ENCODE measurements at places on chromosomes 2 and 18.

GRCh38 chr2:43462866-43463641 is 132.8 kb downstream of the THADA start:
- peak; percentile 72 for DNase-seq

- DNase-seq = no peak
These were observed 47.2 kb downstream of the CDC42EP3 start for GRCh38 chr2:37623971-37624900.

DNA sequence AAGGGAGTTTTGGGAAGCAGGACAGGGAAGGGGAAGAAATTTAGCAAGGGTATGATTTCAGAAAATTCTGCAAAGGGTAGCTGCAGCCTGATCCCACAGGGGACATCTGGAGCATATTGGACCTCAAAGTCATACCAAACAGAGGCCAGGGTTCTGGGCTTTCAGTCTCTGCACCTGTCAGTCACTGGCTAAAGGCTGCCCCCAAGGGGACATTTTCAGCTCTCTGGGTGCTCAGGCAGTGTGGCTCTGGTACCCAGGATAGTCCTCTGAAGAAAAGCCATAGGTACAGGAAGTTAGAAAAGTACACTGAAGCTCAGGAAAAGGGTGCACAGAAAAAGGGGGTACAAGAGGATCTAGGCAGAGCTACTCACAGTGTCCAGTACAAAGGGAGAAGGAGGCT is 149.2 kb downstream of the INSIG2 start:
- DNase-seq = no peak

- DNase-seq = peak; percentile 85
These were observed 41.5 kb downstream of the CHN1 start for GRCh38 chr2:174963437-174964400.

DNA sequence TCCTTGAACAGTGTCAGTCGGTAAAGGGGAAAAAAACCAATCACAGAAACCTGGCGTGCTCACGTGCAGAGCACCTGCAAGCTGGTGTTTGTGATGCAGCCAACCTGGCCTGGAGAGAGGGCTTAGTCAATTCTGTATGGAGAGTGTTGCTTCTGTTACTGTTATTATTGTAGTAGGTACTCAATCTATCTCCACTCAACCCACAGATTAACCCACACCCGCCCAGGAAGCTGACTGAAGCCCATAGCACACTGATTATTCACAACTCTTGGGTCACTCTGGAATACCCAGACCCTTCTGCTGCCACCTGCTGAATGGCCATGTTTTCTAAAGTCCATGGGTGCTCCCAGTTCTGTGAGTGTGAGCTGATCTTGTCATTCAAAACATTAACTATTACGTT is 53.9 kb downstream of the TNFRSF11A start:
- DNase-seq = no peak

DNA sequence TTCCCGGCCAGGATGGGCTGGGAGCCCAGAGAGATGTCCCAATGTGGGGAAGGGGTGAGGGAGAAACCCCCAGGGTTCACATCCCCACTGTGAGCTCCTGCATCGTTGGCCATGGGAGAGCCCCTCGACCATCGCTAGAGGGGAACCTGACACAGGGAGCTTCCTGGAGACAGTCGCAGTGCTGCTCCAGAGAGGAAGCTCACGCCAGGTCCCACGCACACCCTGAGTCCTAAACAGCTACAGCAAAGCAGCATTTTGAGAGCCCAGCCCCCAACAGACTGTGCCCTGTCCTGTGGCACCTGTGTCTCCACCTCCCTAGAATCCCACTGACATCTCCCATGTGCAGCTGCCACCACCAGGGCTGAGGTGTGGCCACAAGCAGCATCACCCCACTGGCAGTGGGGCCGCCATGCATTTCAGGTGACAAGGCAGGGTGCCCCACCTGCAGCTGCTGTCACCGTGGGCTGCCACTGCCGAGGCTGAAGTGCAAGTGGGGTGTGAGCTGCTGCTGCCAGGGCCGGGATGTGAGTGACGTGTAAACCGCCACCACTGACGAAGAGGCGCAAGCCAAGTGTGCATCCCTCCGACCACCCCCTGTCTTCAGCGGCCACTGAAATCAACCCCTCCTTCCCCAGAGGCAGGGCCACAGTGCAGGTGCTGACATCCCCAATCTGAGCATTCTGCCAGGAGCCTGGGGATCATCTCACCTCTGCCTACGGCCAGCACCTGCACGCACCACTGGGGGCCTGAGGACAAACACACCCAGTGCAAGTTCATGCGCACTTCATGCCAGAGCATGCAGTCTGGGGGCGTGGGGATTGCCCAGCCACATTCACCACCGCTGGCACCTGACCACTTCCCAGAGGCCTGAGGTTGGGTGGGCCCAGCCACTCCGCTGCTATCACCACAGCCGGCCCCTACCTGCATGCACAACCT is 467.7 kb upstream of the SALL3 start:
- DNase-seq = no peak

DNA sequence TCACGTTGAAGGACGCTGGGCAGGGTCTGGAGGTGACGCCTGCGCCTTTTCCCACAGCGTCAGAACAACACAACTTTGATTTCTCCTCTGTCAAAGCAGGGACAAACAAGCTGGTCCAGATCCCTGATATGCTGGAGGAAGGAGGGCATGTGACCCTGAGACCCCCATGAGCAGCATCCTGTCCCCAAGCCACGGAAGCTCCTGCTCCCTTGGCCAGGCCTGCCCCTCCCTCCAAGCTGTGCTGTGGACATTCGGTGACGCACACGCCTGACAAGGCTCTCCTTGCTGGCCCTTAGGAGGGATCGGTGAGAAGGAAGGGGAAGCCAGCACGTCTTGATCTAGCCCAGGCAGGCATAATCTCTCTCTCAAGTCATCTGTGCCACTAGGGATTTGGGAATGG is 11.3 kb downstream of the MLPH start:
- no peak for DNase-seq

DNA sequence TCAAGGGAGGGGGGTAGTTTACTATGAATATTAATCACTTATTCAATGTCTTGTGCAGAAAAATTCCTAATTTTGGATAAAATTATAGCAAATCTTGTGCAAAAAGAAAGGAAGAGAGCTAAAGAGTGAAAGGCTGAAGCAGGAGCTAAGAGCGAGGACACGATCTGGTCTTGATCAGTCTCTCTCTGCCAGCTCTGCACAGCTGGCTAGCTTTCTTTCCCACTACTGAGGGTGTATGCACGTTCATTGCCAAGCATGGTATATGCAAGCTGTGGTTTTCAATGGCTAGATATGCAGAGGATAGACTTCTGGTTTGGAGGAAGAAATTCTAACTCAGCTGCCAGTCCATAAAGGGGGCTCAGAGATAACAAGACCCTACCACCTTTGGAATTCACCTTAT is 297.3 kb downstream of the CYRIA start:
- DNase-seq = no peak

DNA sequence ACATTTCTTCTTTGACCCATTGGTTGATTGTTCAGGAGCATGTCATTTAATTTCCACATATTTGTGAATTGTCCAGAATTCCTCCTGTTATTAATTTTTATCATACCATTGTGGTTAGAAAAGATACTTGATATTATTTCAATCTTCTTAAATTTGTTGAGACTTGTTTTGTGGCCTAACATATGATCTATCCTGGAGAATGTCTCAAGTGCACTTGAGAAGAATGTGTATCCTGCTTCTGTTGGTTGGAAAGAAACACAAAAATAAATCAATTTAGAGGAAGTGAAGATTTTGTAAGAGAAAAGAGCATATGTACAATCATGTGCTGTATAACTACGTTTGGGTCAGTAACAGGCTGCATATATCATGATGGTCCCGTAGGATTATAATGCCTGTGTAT is 118.6 kb upstream of the CDC42EP3 start:
- DNase-seq = no peak

GRCh38 chr2:174595116-174595809 is 2.3 kb downstream of the WIPF1 start:
- DNase-seq = no peak

DNA sequence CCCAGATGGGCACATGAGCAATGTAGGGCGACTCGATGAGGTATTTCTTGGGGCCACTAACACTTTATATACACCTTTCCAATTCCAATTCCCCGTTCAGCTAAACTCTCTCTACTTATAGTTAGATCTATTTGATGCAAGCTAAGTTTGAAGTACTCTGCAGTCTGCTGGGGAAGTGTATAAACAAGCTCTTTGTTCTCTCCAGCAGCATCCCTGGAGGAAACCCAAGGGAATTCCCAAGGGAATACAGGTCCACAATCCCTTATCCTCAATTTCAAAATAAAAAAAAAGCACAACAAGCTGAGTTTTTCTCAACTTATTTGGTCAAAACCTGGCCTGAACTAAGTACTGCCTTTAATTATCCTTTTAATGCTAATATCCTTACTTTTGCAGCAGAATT is 433.3 kb downstream of the NBAS start:
- no peak for DNase-seq

DNA sequence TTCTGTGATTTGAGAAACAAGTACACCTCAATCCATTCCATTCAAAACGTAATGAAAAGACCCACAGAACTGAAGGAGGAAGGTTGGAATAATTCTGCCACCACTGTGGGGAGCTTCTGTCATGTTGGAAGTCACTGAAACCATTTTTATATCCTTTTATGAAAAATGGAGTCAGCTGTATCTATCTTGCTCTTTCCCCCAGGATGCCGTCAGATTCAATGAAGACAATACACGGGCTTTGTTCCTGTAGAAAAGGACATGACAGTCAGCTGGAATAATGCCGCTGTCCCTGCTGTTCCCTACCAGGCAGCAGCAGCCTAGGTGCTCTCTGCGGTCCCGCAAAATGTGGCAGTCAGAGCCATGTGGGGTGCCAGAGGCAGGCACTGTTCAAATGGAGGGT is 52.5 kb upstream of the APCDD1 start:
- DNase-seq = no peak

DNA sequence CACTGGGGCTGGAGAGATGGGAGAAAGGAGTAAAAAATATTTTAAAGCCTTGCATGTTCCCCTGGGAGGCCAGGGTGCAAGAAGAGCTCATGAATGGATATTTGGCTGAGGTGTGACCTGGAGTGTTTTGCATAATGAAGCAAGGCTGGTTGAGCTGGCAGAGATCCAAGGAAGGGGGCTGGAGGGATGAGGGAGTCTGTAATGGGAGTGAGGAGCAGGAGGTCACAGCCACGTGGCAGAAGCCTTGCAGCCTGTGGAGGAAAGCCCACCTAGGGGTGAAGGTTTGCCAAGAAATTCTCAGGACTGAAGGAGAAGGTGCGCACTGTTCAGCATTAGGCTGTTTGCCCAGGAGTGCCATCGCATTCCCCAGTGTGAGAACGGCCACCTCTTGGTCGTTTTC is 40.3 kb upstream of the ATP8B1 start:
- no peak for DNase-seq

DNA sequence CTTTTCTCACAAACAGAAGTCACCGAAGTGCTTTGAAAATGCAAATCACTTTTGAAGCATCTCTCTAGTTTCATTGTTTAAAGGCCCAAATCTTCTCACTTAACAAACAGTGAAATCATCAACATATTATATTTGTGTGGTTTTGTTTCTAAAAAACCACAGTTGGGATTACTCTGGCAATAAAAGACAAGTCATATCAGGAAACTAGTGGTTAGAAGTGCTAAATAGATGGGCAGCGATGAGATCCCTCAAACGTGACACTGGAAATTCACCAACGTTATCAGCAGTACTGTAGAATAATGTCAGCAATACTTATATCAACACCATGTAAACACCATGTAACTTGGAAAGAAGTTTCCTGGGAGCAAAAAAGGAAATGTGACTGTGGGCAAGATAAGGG is 893.5 kb downstream of the SUCLG1 start:
- no peak for DNase-seq

DNA sequence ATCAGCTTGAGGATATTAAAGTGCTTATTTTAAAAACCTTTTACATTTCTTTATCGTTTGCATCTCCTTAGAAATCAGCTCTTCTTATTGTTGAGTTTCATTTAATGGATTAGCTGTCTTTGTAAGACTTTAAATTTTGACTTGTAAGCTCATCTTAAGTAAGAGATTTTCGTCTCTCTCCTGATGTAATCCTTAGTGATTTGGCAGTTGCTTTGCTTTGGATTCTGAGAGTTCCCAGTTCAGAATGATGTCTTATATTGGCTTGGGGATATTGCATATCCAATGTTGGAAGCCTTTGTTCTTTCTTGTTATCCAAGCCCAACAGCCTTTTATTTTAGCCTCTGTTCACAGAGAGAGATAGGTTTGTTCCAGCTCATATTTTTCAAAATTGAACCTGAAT is 212.1 kb downstream of the ARL6IP6 start:
- DNase-seq = peak; percentile 85

DNA sequence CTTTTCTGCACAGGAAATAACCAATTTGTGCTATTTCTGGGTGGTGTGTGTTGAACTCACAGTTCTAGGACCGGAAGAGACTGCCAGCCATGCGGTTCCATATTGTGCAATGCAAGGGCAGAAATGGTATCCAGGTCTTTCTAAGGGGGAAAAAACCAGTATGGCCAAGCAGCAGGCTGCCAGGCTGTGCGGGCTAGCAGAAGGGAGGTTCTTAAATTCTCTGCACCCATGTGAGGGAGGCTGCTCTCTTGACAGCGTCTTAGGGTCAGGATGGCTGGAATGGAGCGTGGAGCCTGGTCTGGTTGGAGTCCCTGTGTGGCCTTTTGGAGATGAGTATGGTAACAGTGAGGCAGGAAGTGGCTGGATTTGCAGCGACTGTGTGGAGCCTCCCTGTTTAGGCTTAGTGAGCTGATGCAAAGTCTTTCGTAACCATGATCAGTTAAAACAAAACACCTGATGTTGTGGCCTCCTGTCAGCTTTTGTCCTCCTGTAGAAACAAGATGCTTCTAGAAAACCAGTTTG is 52.6 kb downstream of the NCK2 start:
- DNase-seq = peak; percentile 32

- no peak for DNase-seq
These were observed 18.9 kb upstream of the BAZ2B start for GRCh38 chr2:159635006-159635789.

- no peak for DNase-seq
These were observed 66.9 kb upstream of the TRIB2 start for GRCh38 chr2:12649602-12650400.

GRCh38 chr2:24179683-24180082 is 4.8 kb downstream of the FAM228A start:
- DNase-seq = no peak

- no peak for DNase-seq
These were observed 31.6 kb downstream of the PCBP1 start for GRCh38 chr2:70118798-70119454.

- DNase-seq = no peak
These were observed 198.7 kb downstream of the MEIS1 start for GRCh38 chr2:66633631-66634030.

DNA sequence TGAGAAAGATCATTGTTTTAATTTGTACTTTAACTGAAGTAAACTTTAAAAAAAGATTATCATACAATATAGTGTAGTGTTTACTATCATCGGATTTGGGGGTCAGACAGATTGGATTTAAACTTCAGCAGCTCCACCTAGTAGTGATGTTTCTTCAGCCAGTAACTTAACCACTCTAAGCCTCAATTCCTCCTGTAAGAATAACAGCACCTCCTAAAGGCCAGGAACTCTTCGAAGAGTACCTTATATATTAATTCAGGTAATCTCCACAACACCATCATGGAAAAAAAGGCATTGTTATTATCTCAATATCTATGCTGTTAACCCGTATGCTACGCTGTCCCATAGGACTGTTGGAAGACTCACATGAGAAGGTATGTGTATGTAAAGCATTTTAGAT is 69.0 kb upstream of the DLGAP1 start:
- no peak for DNase-seq

Measured in umbilical cord (tissue), 2 donors.